Osteocyte (in vitro differentiated cells): ENCODE measurements at places on chromosomes 1 and 21.

DNA sequence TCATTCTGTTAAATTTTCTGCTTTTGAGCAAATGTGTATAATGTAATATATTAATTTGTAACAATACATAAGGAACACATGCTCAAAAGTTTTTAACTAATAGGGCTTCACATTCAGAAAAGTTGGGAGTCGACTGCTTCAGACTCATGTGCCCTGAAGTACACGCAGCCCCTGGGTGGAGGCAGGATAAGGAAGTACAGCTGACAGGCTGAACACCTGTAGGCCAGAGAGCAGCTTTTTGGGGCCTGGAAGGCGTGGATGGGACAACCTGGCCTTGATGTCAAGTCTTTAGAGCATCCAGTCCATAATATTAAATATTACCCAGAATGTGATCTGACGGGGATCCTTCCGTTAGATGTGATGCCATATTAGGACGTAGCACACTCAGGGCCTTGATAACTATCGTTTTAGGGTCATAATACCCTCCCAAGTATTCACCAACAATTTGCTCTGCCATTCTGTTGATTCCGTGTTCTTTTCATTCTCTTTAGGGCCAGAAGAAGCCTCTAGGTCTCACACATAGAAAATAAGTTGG lies 485.2 kb downstream of the SIPA1L2 start:
- DNase-seq = no peak

GRCh38 chr1:226708967-226709396 lies 30.1 kb downstream of the ITPKB start:
- DNase-seq = no peak

DNA sequence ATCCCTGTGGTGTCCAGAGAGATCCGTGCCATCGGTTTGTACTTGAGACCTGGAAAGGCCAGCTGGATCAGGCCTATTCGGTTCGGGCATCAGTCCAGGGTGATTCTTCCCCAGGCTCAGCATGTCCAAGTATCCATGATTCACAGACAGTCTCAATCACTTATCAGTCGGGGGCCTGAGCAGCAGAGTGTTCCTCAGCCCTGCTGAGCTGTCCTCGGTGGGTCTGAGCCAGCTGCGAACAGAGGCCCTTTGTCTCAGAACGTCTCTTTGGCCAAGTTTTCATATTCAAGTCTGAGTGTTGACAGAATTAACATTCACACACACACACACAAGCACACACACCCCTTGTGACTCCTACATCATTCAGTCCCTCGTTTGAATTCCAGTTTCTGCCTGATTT lies 33.4 kb upstream of the OSBPL9 start:
- DNase-seq = no peak

DNA sequence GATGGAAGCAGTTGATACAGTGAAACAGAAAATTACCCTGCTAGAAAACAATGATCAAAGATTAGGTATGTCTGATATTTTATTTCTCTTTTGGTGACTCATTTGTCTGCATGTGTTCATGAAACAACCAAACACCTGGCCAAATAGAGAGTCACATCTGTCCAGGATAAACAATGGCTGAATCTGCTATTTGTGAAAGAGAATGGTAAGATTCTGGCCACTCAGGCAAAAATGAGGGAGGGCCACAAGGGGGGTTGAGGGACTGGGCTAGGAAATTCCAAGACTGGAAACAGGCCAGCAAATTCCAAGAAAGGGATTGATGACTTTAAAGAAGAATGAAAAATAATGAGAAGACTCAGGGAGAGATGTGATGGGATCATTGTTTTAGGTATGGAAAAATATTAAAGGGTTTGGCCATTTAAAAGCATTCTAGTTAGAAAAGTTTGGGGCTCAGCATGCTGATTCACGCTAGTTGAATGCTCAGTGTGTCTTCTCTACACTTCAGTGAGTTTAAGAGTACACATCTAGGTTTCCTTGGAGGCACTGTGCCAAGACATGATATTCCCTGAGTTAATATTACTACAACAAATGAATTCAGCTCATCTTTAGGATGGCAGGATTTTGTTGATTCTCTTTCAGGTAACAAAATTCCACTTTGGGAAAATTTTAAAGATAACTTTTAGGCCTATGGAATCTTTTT lies 44.9 kb downstream of the TRAF5 start:
- DNase-seq = no peak

DNA sequence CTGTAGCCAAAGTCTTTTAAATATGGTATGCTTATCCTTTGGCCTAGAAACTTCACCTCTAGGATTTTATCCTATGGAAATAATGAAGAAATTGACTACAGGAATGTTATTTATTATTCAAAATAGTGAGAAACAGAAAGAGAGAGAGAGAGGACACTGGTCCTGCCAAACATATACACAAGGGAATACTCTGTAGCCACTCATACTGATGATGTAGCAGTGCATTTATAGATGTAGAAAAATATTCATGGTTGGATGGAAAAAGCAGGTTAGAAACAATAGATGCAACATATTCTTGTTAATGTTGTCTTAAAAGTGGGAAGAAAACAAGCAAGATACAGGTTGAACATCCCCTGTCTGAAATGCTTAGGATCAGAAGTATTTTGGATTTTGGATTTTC lies 22.2 kb upstream of the EPHB2 start:
- no peak for DNase-seq

GRCh38 chr1:2363847-2364513 lies 27.4 kb downstream of the MORN1 start:
- DNase-seq = no peak

DNA sequence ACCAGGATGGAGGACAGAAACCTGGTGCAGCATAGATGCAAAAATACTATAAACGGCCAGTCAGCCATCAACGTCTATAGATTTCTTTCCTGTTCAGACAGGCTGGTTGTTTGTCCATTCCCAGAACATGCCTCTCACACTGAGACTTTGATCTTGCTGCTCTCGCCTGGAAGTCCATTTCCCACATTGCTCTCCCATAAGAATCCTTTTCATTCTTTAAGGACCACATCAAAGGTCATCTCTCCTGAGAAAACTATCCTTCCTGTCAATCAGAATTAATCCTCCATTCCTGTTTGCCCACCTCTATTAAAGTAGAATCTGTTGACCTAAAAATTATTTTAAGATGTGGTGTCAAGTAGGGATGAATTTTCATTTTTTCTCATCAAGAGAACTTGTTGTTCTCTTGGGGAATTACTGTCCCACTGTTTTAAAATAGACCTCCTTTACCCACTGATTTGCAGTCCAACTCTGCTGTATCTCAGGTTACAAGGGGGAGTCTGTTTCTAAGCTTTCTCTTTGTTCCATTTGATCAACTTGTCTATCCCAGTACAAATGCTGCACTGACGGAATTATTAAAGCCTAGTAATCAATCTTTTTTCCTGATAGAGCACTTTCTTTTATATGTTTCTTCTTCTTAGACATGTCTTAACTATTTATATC lies 172.7 kb downstream of the PATJ start:
- no peak for DNase-seq

GRCh38 chr1:117013309-117013858 lies 11.8 kb downstream of the CD101 start:
- no peak for DNase-seq

DNA sequence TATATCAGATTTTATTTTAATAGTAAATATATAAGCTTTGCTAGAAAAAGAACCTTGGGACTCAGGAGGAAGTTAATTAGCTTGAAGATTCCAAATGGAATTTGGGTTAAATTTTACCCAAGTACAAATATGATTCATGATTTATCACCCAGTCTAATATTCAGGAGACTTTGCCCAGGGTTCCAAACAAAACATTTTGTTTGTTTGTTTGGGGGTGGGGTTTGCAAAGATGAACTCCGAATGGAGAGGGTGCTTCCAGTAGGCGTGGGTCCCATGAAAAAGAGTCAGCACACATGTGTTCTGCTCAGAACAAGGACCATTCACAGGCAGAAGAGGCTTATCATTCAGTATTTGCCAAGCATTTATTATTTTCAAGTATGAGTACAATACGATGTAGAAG lies 23.5 kb downstream of the KCNT2 start:
- no peak for DNase-seq

DNA sequence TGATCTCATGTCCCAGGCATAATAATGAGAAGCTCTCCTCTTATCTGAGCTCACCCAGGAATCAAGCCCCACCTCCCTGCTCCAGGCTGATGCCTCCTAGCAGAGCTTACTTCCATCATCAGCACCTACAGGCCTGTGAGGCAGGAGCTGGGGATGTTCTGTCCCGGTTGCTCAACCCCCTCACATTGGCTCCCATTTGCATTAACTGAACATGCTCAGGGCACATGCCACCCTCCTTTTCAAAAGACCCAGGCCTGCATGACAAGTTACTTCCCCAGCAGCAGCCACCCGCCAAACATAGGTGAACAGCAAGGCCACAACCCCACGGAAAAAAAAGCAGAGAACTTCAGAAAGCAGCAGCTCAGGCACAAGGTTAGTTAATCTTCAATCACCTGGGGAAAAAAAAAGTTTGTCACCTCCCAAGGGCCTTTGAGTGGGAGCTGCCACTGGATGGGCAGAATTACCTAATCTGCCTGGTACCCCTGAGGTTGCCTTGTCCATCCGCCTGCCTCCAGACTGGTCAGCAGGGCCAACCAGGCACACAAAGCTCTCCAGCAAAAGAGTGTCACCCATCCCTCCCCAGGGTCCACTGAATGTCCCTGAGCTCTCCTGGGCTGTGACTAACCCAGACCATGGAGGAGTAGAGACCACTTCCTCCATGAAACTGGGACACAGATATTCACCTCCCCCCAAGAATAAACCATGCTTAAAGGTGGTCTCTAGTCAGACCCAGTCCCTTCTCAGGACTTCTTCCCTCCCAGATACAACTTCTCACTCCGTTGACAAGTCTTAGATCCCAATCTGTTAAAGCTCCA lies 4.4 kb downstream of the KCNN3 start:
- DNase-seq = no peak

DNA sequence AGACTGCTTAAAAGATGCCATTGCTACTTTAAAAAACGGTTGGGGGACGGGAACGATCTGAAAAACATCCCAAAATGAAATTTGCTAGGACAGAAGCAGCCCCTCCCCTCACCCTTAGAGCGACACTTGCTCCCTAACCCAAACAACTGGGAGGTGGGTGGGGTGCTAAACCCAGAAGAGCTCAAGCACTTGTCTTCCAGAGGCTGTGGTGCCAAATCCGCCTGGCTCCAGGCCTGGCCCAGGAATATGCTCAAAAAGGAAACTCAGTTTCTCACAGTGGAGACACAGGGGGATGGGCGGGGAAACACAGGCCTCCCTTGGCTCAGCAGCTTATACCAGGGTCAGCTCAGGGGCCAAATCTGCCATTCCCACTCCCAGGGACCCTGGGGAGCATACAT lies 644 bp upstream of the PBXIP1 start:
- DNase-seq = no peak

DNA sequence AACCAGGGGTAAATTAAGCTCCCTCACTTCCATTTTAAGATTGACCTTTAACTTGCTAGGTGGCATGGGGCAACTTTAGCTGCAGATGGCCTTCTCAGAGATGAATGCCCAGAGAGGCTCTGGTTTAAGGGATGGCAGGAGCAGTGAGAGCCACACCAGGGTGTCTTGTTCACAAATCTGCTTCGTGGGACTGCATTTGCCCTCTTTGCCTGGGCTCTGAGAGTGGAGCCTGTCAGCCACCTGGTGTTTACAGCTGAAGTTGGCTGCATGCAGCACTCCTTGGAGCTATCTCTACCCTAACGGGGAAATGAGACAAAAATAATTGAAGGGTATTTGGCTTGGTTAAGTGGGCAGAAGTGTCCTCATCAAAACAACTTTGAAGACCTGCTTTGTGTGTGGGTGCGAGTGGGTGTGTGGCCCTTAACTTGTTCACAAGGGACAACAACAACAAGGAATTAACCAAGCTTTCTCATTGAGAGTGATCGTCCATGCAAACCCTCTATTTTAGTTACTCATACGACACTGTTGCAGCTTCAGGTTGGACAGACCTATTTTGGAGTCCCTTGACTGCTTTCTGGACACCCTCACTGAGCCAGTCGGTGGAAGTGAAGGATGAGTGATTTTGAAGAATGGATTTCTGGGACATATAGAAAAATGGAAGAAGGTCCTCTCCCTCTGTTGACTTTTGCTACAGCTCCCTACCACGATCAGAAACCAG lies 29.8 kb downstream of the PGM1 start:
- no peak for DNase-seq

DNA sequence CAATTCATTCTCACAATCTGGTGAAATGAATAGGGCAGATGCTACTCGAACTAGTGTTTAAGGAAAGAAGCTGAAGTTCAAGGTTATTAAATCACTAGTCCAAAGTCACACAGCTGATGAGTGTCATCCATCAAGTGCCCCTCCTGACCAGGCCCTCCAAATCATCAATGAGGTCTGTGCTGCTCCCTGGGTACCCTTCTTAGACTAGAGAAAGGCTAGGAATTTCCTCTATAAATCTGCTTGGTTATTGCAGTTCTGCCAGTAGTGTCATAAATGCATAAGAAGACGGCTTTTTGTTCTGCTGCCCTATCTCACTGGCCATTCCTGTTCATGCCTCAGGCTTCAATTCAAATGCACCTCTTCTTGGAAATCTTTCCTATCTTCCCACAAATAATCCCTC lies 5.5 kb upstream of the KRTAP21-1 start:
- no peak for DNase-seq

GRCh38 chr1:37100310-37100709 lies 66.0 kb upstream of the GRIK3 start:
- no peak for DNase-seq

DNA sequence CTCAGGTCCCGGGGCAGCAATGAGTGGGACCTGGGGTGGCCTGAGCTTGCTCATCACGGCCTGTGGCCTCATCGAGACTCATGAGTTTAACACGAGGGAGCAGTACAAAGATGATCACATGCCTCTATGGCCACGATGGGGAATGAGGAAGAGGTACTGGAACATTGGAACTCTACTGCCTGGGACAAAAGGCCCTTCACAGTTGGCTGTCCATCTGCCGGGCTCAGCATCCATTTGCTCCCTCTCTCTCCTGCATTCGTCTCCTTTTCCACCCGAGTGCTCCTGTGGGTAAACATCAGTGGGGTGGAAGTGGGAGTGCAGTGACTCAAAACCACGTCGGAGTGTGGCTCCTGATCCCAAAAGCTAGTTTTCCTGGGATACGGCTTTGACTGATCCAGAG lies 124.9 kb downstream of the KAZN start:
- DNase-seq = no peak

DNA sequence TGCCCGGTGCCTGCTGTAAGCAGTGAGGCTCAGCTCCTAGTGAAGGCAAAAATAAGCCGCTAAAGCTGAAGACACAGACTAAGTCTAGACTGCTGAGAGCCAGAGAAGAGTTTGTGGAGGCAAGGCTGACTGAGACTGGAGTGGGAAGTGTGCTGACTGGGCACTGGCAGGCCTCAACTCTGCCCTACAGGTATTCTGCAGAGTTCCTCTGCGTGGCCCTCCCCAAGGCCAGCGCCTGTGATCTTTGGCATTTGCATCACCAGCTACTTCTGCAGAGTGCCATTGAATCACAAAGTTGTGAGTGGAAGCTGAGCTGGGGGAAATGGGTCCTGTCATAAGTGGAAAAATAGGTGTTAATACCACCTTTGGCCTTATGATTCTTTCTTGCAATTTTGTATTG lies 905.7 kb downstream of the PLA2G4A start:
- DNase-seq = no peak
